ENCODE measurements at places on chromosomes 16 and 17.

DNA sequence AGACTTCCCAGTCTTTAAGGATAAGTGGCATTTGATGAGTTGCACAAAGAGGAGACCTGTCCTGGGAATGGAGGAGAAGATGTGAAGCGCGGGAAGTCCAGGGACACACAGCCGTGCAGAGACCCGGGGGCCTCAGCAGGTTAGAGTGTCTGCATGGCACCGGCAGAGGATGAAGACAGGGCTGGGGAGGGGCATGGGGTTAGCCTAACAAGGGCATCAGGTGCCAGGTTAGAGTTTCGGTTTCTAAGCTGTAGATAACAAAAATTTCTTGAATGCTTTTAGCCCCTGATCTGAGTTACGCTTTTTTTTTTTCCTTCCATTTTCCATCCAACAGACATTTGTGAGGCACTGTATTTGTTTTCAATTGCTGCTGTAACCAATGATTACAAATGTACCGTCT, 594.3 kb downstream of the MAF start:
- no peak for DNase-seq

DNA sequence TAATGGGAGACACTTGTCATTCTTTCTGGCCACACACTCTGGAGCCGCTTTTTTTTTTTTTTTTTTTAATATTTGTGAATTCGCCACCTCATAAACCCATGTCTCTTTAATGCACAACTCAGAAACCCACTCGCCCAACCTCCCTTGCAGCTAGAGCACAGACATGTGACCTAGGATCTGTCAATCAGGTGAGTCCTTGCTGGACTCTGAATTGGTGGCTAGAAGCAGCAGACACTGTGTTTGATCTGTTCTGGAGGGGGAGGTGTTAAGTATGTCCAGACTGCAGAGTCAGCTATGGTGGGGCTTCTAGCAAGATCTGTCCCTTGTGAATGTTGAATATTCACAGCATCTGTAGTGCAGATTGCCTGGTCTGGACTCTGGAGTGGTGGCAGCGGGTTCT, 112.1 kb downstream of the PRKCB start:
- DNase-seq, result no peak

DNA sequence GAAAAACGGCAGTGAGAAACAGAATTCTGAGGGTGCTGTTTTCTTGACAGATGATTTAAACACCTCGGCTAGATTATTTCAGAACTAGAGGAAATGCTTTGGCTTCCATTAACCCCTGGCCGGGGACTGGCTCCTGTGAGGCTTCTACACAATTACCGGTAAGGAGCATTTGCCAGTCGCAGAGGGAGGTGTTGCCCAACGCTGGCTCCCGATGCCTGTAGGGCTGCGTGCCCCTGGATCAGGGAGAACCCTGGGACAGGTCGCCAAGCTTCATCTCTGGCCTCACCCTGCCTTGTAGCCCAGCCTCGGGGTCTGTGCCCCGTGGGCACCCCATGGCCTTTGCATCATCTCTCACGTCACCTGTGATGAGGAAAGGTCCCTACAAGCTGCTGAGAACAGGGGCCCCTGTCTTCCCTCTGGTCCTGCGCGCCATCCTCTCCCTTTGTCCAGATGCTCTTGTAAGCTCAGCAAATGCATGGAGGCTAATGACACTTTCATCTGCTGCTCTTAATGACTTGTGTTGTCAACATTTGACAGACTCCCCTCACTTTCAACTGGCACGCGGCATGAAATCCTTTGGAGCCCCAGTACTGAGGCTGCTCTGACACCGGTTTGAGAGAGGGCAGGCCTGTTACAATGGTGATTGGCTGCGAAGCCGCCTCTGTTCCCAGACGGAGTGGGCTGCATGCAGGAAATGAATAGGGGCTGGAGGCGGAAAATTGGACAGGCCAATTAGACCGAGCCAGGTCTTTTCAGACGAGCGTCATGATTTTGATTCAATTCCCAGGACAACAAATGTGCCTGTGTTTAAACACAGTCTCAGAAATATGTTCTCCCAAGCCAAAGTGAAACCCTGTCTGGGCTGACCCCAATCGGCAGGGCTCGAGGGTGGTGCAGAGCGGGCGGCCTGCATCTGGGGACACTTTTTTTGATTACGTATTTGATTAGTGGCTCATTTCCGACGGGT, 85.5 kb upstream of the DOC2B start:
- DNase-seq, result no peak

DNA sequence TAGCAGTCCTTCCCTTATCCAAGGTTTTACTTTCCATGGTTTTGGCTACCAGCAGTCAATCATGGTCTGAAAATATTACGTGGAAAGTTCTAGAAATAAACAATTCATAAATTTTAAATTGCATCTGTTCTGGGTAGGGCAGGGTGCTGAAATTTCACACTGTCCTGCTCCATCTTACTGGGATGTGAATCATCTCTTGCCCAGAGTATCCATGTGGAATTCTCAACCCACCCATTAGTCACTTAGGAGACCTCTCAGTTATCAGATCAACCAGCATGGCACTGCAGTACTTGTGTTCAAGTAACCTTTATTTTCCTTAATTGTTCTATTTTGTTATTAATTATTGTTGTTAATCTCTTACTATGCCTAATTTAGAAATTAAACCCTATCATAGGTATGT, 202.8 kb upstream of the CPHXL start:
- no peak for DNase-seq

GRCh38 chr17:50198026-50198669, 3.3 kb downstream of the COL1A1 start:
- no peak for DNase-seq

- DNase-seq, result peak; percentile 72
Observed at GRCh38 chr17:42322382-42323267, 34.3 kb downstream of the STAT5A start.

- DNase-seq, result no peak
Observed at GRCh38 chr17:44174427-44174826, 3.9 kb downstream of the ASB16 start.

DNA sequence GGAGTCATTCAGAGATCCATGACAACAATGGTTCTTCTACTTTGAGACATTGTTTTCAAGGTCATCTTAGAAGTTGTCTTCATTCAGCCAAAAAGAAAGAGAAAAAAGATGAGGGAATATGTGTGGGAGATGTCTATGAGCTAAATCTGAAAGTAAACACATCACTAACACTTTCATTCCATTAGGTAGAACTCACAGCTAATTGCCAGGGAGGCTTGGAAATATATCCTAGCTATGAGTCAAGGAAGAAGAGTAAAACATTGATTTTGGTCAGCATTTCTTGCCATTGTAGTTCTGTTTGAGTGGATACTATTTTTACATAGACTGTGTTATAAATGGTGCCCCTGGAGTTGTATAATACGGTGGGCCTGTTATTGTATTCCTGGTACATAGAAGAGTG, 316.4 kb upstream of the MYOCD start:
- DNase-seq, result no peak
